ENCODE measurements at places on chromosomes 3 and 15. TPM values are rescaled to one million over a fixed set of nuclear protein-coding genes. Genes with fewer than 3 reads are reported as not detected.
A peak's percentile ranks its signal among the peaks of the same experiment; 100 is the strongest.

- DNase-seq: no peak
- no peak overlapping the region for H3K27ac ChIP-seq
- no peaks in the 10 kb centered on the region for H3K36me3 ChIP-seq
- peaks cover 11% of the 10 kb centered on the region for H3K4me1 ChIP-seq
- peaks cover 13% of the 10 kb centered on the region for H3K27me3 ChIP-seq
- no peak overlapping the region for H3K4me3 ChIP-seq
Measured at GRCh38 chr15:81054236-81054635, 53.5 kb downstream of the TLNRD1 start.

- H3K27me3 ChIP-seq: no peaks in the 10 kb centered on the region
- H3K4me3 ChIP-seq: no peak overlapping the region
- H3K27ac ChIP-seq: no peak overlapping the region
- H3K36me3 ChIP-seq: no peaks in the 10 kb centered on the region
- H3K4me1 ChIP-seq: no peaks in the 10 kb centered on the region
- DNase-seq: no peak
Measured at GRCh38 chr3:29503958-29504357, 223.1 kb downstream of the RBMS3 start.

DNA sequence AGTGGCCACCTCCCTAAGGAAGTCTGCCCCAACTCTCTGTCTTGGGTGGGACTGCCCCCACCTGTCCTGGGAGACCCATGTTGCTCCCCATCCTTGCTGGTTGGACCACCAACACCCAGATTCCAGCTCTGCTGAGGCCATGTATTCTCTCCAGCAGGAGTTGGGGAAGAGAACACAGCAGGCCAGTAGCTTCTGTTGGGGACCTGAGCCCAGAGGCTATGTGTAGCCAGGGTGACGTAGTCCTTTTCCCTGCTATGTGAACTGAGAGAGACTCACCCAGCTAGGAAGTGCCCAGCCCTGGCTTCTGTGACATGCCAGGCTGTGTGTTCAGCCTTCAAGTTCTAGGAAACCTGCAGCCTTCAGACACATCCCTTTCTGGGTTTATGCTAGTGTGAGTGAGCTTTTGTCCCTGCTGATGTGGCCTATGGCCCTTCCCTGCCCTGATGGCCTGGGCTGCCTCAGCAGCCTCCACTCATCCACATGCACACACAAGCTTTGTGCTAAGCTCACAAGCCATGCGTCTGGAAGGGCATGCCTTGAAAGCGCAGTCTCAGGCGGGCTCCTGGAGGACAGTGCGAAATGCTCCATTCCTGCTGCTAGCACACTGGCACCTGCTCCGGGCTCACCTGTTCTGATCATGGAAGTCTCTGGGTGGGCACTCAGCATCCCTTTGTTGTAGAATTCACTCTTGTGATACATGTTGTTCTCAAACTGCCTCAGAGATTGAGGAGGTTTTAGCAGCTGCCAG is 42.6 kb downstream of the KY start:
- H3K27me3 ChIP-seq: no peaks in the 10 kb centered on the region
- DNase-seq: no peak
- no peaks in the 10 kb centered on the region for H3K36me3 ChIP-seq
- H3K4me3 ChIP-seq: no peak overlapping the region
- no peak overlapping the region for H3K27ac ChIP-seq

DNA sequence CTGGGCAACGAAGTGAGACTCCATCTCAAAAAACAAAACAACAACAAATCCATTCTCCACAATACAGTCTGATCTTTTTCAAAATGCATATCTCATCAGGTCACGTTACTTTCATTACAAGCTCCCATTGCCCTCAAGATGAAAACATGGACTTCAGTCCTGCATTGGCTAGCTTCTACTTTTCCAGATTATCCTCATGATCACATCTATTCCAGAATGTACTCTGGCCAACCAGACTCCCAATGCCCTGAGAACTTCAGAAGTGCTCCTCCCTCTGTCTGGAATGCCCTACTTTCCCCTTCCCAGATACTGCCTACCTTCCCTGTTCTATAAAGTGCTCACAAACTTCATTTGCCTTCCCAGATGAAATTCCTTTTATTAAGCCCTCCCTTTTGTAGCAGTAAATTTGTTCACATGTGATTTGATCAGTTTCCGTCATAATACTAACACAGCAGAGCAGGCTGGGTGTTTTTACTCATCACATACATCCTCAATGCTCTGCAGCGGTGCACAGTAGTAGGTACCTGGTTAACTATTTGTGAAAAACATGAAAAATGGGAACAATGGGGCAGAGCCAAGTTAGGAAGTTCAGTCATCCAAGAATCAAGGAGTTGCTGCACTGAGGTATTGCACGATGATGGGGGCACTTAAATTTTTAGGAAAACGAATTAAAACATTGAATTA is 5.3 kb downstream of the RPL22L1 start:
- no peak for DNase-seq
- no peaks in the 10 kb centered on the region for H3K27me3 ChIP-seq
- no peak overlapping the region for H3K27ac ChIP-seq
- H3K36me3 ChIP-seq: peaks cover 55% of the 10 kb centered on the region
- peaks cover 12% of the 10 kb centered on the region for H3K4me1 ChIP-seq

- peak overlapping the region; percentile 98 for H3K27ac ChIP-seq
- H3K36me3 ChIP-seq: no peaks in the 10 kb centered on the region
- peak overlapping the region; percentile 76 for H3K4me3 ChIP-seq
- peaks cover 74% of the 10 kb centered on the region for H3K4me1 ChIP-seq
Measured at GRCh38 chr3:157088601-157089454, 71.1 kb downstream of the CCNL1 start.

DNA sequence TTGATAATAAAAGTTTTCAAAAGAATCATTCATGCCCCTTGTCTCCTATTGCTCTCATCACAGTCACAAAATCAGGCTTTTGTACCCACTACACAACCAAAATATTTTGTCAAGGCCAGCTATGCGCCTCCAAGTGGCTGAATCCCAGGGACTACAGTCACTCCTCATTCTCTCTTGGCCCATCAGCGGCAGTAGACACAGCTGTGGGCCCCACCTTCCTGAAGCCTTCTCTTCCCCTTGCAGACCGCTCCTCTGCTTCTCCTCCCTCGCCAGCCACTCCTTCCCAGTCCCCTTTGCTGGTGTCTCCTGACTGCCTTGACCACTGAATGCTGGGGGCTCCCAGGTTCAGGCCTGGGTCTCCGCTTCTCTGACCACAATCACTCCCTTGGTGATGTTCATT is 52.1 kb downstream of the LSM3 start:
- no peaks in the 10 kb centered on the region for H3K36me3 ChIP-seq
- H3K4me1 ChIP-seq: peaks cover 3% of the 10 kb centered on the region
- no peak for DNase-seq
- H3K27ac ChIP-seq: no peak overlapping the region
- H3K4me3 ChIP-seq: no peak overlapping the region
- H3K27me3 ChIP-seq: peaks cover 20% of the 10 kb centered on the region

DNA sequence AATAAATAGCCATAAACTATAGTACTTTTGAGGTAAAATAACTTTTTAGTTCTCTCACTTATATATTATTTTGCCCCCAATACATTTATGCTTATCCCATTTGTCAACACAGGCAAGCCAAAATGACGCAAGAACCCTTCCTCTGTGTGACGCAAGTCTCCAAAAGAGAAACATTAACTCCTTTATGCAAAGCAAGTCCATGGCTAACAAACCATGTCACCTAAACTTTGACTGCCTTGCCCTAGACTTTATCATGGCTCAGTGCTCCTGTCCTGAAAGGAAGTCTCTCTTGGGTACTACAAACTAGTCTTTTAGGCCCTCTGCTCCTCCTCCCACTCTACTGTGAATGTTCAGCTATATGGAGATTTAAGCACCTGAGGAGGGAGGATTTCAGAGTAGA is 230.5 kb downstream of the UNC13C start:
- H3K36me3 ChIP-seq: no peaks in the 10 kb centered on the region
- no peaks in the 10 kb centered on the region for H3K4me1 ChIP-seq
- no peak overlapping the region for H3K4me3 ChIP-seq
- H3K27ac ChIP-seq: no peak overlapping the region
- DNase-seq: no peak

- H3K36me3 ChIP-seq: no peaks in the 10 kb centered on the region
- peak overlapping the region; percentile 18 for H3K27ac ChIP-seq
Measured at GRCh38 chr3:23959135-23959900, 14.2 kb downstream of the NR1D2 start.

DNA sequence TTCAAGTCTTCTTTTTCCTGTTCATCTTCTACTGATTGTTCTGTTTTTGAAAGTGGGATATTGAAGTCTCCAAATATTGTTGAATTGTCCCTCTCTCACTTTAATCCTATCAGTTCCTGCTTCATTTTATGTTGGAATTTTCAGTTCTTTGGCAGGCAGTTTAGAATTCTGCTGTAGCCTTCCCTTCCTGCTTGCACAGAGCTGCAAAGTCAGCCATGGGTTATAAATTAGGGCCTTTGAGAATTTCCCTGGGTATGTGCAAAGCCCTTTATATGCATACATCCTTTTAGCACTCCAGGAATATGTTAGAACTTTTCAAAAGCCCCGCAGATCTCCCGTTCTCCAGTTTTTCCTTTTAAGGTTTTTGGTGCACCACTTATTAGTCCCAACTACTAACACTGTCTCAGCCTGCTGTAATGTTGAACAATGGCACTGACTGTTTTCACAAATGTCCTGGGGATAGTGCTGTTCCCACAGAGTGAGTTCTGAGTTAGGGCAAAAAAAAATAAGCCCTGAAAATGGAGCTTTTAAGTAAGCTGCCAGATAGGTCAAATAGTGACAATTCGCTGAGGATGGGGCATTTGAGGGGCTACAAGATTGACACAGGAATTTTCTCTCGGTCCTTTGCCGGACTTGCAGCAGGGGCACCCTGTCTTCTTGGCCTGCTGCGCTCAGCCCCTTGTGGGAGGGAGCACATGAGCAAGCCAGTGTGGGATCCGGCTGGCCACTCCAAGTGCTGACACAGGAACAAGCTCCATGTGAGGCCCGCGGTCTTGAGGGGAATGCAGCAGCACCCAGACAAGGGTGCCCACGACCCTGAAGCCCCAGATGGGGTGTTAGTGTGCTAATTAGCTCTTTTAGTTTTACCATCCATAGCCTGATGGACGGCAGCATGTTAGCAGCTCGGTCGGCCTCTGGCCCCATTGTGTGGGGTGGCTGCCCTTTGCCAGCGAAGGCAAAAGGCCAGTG is 96.0 kb downstream of the VPS8 start:
- peaks cover 26% of the 10 kb centered on the region for H3K36me3 ChIP-seq
- no peaks in the 10 kb centered on the region for H3K27me3 ChIP-seq
- H3K27ac ChIP-seq: no peak overlapping the region

FRMD5 gene
- 0.09 TPM for total RNA-seq

HRG gene
- not detected for total RNA-seq

RBP2 gene
- total RNA-seq: not detected

FAM174B gene
- total RNA-seq: 3.7 TPM

CLDN18 gene
- not detected for total RNA-seq

Data from activated T-helper 2 cell treated with anti-CD3 and anti-CD28 coated beads, Interferon-gamma antibody, Interleukin-2, Interleukin-4, amounts not matched to agents 10 μg/mL and 5 μg/mL and 100 μg/mL, durations not matched to agents 14 hours and 24 hours and 36 hours (primary cell).